ENCODE measurements at places on chromosomes 4 and X. TPM values are rescaled to one million over a fixed set of nuclear protein-coding genes. Genes with fewer than 3 reads are reported as not detected.

Gene ARSJ
- 0.31 TPM for total RNA-seq

Gene ARHGEF6
- 16.3 TPM for total RNA-seq

Gene CPXCR1
- not detected for total RNA-seq

Gene AREG
- total RNA-seq, result not detected

Gene TRAM1L1
- total RNA-seq, result 21.6 TPM

Gene PDGFC
- 36.0 TPM for total RNA-seq

Gene SMS
- 120 TPM for total RNA-seq

Measured in parietal lobe (tissue), 2 donors.